ENCODE measurements at places on chromosomes 6 and 20. TPM values are rescaled to one million over a fixed set of nuclear protein-coding genes. Genes with fewer than 3 reads are reported as not detected.

The ABHD16B gene
- total RNA-seq = not detected

The FABP7 gene
- not detected for total RNA-seq

The PACRG gene
- total RNA-seq = not detected

The TAGAP gene
- 113 TPM for total RNA-seq

The COL12A1 gene
- total RNA-seq = not detected

The DDRGK1 gene
- 50.1 TPM for total RNA-seq

The SRMS gene
- total RNA-seq = not detected

The PRIM2 gene
- total RNA-seq = 42.0 TPM

The APOBEC2 gene
- total RNA-seq = not detected

Data from activated CD8-positive, alpha-beta T cell treated with anti-CD3 and anti-CD28 coated beads for 36 hours (primary cell).